ENCODE measurements at places on chromosomes 7 and 10. TPM values are rescaled to one million over a fixed set of nuclear protein-coding genes. Genes with fewer than 3 reads are reported as not detected.

Gene OR9A2
- polyA plus RNA-seq = not detected

Gene LIPF
- 0.47 TPM for polyA plus RNA-seq

DNA sequence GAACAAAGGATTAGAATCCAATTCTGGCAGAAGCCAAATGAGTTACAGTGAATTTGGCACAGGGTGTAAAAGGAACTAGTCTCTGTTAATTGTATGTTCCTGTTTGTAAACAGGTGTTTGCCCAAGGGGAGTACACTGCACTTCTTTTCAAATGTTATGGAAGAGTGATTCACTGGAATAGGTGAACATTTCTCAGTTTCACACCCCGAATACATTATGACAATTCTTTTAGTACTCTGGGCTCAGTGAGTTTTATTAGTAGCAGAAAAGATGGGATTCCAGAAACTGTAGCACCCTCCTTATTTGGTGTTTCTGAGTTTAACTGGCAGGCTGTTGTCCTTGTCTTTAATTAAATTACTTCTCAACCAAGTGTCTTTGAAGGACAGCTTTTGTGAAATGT, 329.2 kb downstream of the BBS9 start:
- no peak for DNase-seq

GRCh38 chr10:21334891-21335696, 190.4 kb downstream of the SKIDA1 start:
- DNase-seq = no peak

- no peak for DNase-seq
Observed at GRCh38 chr10:122882766-122883165, 3.4 kb upstream of the FAM24B start.

Measured in left kidney (tissue), 8 donors.